Activated T-cell treated with anti-CD3 and anti-CD28 coated beads for 24 hours (primary cell): ENCODE measurements at places on chromosomes 13 and 19.

GRCh38 chr13:51269039-51269438 lies 46.8 kb downstream of the FAM124A start:
- no peak for DNase-seq

- DNase-seq, result no peak
Observed at GRCh38 chr13:79870766-79871165, 389.8 kb downstream of the NDFIP2 start.

DNA sequence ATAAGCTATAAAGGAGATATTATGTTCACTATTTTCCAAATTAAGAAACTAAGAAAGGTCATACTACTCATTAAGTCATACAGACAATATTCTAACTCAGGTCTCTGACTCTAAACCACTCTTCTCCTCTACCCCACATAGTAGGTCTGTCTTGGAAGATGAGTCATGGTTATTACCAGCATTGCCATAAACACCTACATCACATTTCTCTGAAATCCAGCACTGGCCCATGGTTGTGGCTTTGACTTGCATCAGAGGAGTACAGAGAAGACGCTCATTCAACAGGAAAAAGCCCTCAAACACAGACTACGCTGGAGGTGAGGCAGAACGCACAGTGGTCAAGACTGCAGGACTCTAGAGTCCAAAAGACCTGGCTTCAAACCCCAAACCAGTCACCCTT lies 476.8 kb downstream of the COG6 start:
- no peak for DNase-seq

GRCh38 chr19:14168259-14168972 lies 32.0 kb upstream of the ASF1B start:
- DNase-seq, result no peak

DNA sequence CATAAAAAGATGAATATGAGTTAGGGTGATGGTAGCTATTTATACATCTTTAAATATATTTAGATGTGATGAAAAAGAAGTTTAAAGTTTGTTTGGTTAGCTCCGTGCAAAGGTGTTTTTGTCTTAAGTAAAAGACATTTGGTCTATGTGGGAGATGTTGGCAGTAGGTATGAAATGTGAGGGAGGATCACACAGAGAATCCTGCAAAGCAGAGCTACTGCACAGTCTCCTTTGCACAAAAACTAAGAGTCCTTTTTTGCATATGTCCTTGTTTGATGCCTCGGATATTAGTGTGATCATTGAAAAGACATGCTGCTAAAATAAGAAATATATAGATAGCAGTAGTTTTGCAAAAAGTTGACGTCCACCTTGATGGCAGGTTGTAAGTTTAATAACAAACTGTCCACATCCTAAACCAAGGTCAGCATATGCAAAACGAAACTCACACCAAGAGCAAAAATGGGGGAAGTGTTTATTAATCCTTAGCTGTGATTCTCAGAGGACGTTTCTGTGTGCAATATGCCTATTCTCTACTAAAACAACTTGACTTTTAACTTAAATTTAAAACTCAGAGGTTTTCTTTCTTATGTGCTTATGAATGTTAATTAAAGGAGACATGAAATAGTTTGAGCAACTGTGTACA lies 870.1 kb downstream of the PCDH9 start:
- no peak for DNase-seq
